ENCODE measurements at places on chromosomes 16 and 17.
A peak's percentile ranks its signal among the peaks of the same experiment; 100 is the strongest.

- no peak for DNase-seq
Observed at GRCh38 chr17:59558953-59559352, 6.5 kb upstream of the DHX40 start.

GRCh38 chr17:38583176-38583575, 22.6 kb downstream of the SRCIN1 start:
- no peak for DNase-seq

GRCh38 chr17:68318103-68318991, 27.1 kb downstream of the ARSG start:
- no peak for DNase-seq

DNA sequence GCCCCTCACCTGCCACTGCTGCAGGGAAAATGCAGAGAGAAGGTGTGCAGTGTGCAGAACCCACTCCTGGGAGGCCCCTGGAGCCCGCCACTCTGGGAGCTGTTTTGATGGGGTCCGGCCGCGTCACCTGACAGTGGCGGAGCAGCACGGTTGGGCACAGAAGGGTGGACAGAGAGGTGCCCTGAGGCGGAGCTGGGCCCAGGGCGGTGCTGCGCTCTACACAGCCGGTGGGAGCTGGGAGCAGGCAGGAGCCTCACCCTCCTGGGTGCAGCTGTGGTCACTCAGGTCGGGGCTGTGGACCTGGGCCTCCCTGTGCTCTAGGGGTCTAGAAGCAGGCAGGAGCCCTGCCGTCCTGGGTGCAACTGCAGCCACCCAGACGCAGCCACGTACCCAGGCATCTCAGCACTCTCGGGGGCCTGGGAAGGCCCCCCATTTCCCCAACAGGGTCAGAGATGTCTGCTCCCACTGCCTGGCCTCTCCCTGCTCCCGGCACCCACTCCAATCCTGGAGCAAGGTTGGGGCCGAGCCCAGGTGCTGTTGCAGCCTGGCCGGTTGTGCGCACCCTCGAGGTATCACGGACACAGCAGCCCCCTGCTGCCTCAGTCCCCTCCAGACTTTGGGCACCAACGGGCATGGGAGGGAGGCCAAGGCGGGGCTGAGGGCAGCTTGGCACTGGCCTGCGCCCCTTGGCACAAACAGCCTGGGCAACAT, 304.4 kb upstream of the AXIN2 start:
- DNase-seq, result no peak

DNA sequence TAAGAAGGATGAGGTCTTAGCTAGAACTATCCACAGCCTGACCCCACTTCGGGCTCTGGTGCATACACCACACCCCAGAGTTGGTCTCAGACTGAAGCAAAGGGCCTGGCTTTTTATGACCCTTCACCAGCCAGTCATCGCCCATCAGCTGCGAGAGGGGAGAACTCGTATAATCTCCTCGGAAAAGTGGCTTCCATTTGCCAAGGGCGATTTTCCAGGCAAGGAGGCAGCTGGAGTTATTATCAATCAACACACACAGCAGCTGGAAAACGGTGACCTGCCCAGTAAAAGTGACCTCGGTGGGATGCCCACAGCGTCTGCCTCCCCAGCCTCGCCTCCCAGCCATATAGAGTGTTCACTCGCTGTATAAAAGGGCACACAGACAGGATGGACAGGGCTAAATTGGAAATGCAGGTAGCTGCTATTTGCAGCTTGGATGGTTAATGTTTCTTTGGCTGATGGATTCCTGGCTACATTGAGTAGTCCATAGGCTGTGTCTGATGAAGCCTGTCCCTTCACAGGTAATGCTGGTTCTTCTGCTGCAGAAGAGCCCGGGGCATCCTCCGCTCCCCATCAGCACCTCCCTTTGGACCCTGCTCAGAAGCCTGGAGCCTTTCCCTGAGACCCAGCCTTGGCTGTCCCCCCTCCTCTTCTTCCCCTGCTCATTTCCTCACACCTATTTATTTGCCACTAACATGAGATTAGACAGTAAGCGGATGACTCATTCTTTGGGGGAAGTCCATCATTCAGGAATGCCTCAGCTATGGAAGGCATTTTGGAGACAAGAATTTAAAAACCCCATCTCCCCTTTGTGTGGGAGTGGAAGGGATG, 45.7 kb downstream of the TMEM186 start:
- DNase-seq, result peak; percentile 91

DNA sequence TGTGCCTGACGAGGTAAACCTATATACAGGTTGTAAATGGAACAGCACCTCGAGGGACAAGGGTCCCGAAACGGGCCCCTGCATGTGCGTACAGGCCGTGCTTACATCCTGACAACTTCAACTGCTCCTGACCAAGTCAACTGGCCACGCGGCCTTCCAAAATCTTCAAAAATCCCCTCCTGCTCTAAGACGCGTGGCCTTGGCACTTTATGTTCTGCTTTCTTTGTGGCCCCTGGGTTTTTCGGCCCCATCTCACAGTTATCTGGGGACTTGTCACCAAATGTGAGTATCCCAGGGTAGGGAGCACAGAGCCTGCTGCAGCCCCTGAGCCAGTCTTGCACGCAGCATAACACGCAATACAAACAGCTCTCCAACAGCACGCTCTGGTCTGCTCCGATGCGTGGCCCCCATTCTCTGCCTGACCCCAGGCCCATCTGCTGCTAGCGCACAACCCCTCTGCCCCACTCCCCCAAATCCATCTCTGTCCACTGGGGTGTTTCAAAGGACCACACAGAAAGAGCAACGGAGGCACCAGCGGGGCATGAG, 659 bp downstream of the RPH3AL start:
- DNase-seq, result no peak

DNA sequence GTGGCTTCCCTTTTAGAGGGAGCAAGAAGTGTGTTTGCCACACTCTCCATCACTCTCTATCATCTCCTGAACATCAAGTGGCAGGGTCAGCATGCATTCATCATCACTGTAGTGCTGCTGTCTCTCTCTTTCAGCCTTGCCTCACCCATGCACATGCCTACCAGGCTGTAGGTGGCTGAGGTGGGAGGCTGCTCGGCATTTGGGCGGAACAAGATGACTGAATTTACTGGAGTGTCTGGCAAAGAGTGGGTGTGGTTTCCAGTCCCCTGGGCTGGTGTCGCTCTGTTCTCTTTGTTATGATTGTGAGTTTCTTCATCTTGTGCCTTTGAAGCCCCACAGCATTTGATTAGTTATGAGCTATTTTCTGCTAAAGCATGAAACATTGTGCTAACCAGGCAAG, 541.9 kb upstream of the EEF2KMT start:
- no peak for DNase-seq

- no peak for DNase-seq
Observed at GRCh38 chr16:88591577-88592021, 21.4 kb downstream of the ZC3H18 start.

- no peak for DNase-seq
Observed at GRCh38 chr17:17491031-17491471, 5.1 kb downstream of the RASD1 start.

DNA sequence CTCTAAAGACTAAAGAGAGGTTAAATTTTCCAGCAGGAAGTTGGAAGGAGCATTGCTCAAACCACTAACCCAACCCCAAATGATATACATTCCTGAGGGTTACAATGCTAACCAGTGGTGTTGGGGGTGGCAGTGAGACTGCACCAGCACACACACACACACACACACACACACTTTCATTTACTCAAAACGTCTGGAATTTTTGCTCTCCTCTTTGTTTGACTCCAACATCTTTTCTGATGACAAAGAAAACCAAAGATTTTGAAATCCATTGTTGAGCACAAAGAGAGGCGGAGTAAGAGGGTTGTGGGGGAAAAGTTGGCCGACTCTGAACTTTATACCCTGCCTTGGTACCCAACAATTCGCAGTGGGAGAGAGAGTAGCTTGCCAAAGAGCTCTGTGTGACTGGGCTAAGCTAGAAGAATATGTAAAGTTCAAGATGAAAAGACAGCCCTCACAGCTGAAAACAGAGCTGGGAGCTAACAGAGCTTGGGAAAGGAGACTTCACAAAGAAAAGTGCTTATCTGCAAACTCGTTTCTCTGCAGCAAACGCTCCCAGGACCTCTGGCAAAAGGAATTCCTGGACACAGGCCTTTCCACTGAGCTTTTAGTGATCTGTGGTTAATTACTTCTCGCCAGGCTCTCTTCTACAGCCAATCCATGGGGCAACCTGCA, 426.0 kb upstream of the CDH11 start:
- peak; percentile 99 for DNase-seq

- DNase-seq, result no peak
Observed at GRCh38 chr17:29148257-29148789, 31.9 kb downstream of the MYO18A start.

- no peak for DNase-seq
Observed at GRCh38 chr16:14017886-14018285, 53.2 kb upstream of the MRTFB start.

DNA sequence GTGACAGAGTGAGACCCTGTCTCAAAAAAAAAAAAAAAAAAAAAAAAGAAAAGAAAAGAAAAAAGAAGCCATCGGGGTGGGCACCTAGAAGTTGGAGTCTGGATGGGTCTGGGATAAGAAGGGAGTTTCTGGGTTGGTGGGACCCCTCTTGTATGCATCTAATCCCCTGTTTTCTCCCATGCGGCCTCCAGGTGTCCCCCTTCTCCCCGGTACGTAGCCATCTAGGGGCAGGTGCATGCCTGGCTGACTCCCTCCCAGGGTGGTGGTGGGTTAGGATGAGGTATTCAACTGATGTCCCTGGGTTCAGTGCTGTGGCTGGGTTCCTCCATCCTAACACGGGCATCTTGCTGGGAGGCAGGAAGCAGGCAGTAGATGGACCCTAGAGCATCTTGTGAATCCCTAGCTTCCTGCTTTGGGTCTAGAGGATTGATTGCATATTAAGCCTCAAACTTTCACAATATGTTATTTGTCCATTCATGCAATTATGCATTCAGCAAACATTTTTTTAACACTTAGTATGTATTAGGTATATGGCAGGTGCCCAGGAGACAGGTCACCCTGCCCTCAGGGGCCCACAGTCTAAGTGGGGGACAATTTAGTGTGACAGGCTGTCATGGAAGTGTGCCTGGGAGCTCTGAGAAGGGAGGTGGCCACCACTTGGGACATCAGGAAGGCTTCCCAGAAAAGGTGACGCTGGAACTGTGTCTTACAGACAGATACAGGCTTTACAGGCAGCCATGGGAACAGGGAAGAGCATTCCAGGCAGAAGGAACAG, 13.1 kb downstream of the FMNL1 start:
- no peak for DNase-seq

DNA sequence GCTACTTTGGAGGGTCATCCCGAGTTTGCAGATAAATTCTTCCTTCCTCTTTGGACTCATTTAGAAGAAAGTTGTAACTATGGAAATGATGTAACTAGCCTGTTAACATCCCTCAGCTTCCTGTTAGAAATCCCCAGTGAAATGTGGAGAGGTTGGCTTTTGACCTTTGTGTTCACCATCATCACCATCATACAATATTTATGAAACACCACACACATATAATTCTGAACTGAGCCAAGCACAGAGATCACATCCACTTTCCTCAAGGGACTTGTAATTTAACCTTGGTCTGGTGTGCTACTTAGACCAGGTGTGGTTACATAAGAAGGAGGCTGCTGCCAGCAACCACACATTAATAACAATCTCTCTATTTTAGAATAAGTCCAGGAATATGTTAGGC, 2.5 kb downstream of the CAPNS2 start:
- DNase-seq, result peak; percentile 90

DNA sequence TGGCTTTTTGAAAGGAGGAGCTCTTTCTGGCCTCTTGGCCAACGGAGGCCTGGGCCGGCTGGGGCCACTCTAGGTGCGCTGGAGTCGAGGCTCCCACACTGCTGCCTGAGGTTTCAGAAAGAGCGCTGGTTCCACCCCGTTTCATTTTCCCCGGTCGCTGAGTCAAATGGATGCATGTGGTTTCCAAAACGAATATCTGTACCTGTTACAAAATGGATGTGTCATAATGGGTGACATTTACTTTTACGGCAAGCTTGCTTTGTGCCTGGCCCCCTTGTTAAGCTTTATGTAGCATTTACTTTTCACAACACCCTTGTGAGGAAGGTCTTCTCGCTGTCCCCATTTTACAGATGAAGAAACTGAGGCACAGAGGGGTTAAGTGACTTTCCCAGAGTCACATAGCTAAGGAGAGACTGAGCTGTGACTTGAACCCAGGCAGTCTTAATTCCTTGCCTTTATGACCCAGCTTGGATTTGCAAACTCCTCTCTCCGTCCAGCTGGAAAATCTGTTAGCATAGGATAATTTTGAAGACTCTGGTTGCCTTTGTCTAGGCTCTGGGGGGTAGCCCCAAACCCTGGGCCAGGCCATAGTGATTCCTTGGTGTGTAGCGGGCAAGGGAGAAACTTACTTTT, 10.6 kb downstream of the KSR1 start:
- no peak for DNase-seq

DNA sequence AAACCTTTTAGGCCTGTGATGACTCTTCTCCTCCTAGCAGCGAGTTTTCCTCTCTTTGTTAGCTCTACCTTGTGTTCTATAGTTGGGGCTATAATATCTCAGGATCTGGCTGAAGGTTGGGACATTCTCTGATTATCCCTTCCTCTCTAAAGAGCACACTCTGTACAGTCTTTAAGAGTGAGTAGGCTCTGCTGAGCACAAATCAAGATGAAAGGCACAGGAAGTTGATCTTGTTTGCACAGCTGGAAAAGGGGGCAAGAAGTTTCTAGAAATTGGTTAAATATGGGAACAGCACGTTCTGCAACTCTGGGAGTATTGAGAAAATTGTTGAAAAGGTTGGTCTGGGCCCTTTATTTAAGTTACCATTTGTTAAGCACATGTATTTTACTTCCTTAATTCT, 240.9 kb downstream of the CDH11 start:
- peak; percentile 31 for DNase-seq

DNA sequence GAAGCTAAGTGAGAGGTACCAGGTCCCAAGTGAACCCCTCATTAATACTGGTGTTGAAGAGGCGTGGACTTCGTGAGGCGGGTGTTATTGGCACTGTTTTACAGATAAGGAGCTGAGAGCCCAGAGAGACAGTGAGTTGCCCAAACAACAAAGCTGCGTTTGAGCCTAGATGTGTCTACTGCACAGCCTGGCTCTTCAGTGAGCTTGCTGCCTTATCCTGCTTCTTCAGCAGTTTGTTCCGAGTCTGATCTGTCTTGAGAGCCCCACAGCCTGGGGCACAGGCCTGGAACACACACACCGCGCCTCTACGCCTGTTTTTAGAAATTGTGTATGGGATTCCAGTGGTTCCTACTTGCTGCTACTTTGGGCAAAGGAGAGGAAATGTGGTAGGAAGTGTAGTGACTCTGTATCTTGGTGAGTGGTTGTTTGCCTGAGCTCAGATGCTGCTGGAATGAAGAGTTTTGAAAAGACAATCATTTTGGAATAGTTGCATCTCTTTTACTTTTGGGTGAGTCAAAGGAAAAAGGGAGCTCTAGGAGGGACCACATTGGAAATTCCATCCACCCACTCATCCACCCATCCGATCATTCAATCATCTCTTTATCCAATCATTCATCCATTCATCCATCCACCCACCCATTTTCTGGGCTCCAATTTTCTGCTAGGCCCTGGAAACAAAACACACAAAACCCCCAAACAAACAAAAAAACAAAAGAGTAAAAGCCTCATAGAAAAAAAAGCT, 22.3 kb upstream of the PLCG2 start:
- DNase-seq, result no peak
